ENCODE measurements at places on chromosomes 2 and 18.

DNA sequence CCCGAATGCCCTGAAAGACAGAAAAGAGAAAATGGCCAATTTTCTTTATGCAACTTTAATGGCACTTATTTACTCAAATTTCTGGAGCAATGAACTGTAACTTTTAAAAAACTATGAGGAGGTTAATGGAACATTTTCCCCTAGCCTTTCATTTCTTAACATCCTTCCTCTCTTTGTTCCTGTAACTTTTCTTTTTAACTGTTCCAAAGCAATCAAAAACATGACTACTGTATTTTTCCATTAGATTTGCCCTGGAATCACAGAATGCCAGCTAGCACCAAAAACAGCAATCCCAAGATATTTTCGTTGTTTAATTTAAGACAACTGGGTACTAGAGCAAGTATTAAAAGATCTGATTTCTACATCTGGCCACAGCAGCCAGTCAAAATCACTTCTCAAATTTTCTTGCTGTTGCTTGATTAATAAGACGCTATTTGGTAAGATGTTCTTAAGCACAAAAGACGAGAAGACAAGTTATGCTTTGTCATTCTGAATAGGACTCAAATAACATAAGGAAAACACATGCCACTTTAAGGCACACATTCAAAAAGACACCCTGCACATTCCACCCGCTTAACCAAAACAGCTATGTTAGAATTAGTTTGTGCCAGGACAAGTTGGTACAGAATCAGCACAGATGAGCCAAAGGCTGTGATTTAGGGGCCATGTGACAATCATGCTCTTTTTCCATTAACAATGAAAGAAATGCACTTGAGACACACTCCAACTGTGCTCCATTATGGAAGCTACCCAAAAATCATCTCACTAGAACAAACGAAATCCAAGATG is 3.6 kb downstream of the STARD7 start:
- DNase-seq: no peak
- H3K27me3 ChIP-seq: no peaks in the 10 kb centered on the region
- H3K27ac ChIP-seq: no peak overlapping the region
- peak overlapping the region; percentile 44 for H3K4me3 ChIP-seq
- peaks cover 25% of the 10 kb centered on the region for H3K36me3 ChIP-seq

DNA sequence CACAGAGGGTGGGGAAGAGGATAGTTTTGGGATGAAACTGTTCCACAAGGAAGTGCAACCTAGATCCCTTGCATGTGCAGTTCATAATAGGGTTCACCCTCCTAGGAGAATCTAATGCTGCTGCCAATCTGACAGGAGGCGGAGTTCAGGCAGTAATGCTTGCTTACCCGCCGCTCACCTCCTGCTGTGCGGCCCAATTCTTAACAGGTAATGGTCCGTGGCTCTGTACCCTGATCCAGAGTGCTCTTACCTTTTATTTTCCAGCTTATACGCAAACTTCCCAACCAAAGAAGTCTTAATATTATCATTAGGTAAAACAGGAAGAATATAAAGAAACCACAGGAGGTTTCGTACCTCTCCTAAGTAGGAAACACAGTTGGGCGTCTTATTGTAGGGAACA is 82.7 kb upstream of the CD302 start:
- H3K36me3 ChIP-seq: no peaks in the 10 kb centered on the region
- H3K27me3 ChIP-seq: no peaks in the 10 kb centered on the region
- H3K4me1 ChIP-seq: no peaks in the 10 kb centered on the region
- no peak overlapping the region for H3K4me3 ChIP-seq
- no peak for DNase-seq

- H3K27me3 ChIP-seq: no peaks in the 10 kb centered on the region
- H3K36me3 ChIP-seq: no peaks in the 10 kb centered on the region
- no peak for DNase-seq
Measured at GRCh38 chr18:28735731-28736130, 558.8 kb upstream of the CDH2 start.

DNA sequence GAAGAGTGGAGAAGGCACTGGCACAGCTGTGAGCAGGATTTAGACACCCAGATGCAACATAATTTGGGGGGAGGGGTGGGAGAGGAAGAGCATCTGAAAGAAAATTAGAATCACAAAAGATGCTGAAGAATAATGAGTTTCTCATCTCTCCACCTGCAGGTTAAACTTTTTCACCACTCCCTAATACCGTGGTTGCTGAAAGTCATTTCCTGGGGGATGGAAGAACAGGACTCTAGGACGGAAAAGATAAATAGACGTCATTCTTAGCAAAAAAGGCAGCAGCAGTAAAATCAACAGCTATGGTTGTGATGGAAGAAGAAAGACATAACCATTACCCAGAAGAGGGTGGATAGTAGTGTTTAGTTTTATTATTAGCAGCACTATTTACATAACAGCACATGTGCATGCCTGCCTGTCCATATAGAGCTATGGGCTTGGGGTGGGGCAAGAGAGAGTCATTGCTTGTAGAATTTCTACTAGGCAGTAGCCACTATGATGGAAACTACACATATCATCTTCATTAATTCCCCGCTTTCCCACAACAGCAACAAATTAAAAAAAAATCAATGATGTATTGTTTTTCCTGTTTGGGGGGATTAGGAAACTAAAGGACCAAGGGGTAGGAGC is 212.2 kb downstream of the TRIB2 start:
- H3K4me1 ChIP-seq: peaks cover 31% of the 10 kb centered on the region
- H3K4me3 ChIP-seq: no peak overlapping the region
- no peak overlapping the region for H3K27ac ChIP-seq
- no peaks in the 10 kb centered on the region for H3K36me3 ChIP-seq

- H3K4me3 ChIP-seq: peak overlapping the region; percentile 80
- H3K36me3 ChIP-seq: no peaks in the 10 kb centered on the region
- H3K4me1 ChIP-seq: peaks cover 30% of the 10 kb centered on the region
- H3K27me3 ChIP-seq: no peaks in the 10 kb centered on the region
- no peak overlapping the region for H3K27ac ChIP-seq
Measured at GRCh38 chr2:49973917-49974368, 819.6 kb upstream of the FSHR start.

GRCh38 chr2:84041506-84041905 is 417.6 kb downstream of the SUCLG1 start:
- H3K36me3 ChIP-seq: no peaks in the 10 kb centered on the region
- no peaks in the 10 kb centered on the region for H3K4me1 ChIP-seq
- peaks cover 6% of the 10 kb centered on the region for H3K27me3 ChIP-seq
- H3K4me3 ChIP-seq: no peak overlapping the region

- H3K4me3 ChIP-seq: peak overlapping the region; percentile 48
- H3K4me1 ChIP-seq: peaks cover 60% of the 10 kb centered on the region
- H3K27me3 ChIP-seq: peaks cover 2% of the 10 kb centered on the region
Measured at GRCh38 chr2:136281281-136282114, 163.5 kb upstream of the CXCR4 start.

- H3K4me1 ChIP-seq: no peaks in the 10 kb centered on the region
- no peak overlapping the region for H3K4me3 ChIP-seq
- DNase-seq: no peak
- H3K27me3 ChIP-seq: no peaks in the 10 kb centered on the region
Measured at GRCh38 chr2:220181165-220181564, 553.7 kb downstream of the SLC4A3 start.

GRCh38 chr2:227627769-227628168 is 10.5 kb downstream of the SCYGR4 start:
- no peak overlapping the region for H3K4me3 ChIP-seq
- H3K27me3 ChIP-seq: peaks cover 5% of the 10 kb centered on the region
- no peaks in the 10 kb centered on the region for H3K4me1 ChIP-seq
- no peak overlapping the region for H3K27ac ChIP-seq

DNA sequence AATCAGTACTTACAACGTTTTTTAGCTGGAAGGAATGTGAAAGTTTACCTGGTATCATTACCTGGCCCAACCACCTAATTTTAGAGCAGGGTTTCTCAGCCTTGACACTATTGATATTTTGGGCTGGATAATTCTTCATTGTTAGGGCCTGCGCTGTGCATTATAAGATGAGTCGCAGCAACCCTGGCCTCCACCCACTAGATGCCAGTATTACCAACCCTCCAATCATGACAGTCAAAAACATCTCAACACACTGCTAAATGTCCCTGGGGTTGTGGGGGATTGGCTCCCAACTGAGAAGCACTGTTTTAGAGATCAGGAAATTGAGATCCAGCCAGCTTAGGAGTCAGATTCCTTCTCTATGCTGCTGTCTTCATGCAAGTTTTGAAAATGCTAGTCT is 265.3 kb upstream of the TCF4 start:
- DNase-seq: no peak
- H3K4me3 ChIP-seq: no peak overlapping the region

DNA sequence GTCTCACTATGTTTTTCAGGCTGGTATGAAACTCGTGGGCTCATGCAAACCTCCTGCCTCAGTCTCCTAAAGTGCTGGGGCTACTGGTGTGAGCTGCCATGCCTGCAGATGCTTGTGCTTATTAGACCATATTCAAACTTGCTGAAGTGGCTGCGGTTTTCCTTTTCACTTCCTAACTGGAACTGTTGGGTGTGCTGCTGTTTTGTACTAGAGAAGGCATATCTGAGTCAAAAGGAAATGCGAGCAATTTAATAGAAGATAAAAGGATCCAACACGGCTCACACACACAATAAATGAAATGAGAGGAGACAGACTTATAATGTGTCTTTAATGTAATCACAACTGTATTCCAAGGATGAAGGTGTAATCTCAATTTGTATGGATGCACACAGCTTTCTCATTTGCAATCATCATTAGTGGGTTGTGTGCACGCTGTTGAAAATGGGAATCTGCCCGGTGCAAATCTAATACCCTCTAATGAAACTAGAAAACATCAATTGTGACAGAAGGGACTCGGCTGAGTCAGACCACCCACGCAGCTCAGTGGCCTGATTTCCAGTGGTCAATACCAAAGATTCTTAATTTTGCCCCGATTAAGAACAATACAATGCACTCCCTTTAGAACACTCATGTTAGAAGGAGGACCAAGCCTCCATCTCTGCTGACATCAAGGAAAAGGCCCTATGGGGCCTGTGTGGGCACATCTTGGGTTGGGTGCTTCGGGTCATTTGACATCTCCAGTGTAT is 532.7 kb downstream of the TDRD15 start:
- peaks cover 3% of the 10 kb centered on the region for H3K27me3 ChIP-seq
- no peak overlapping the region for H3K27ac ChIP-seq
- no peak for DNase-seq
- H3K36me3 ChIP-seq: no peaks in the 10 kb centered on the region

GRCh38 chr2:158202161-158202815 is 100.6 kb downstream of the UPP2 start:
- no peak overlapping the region for H3K27ac ChIP-seq
- no peaks in the 10 kb centered on the region for H3K4me1 ChIP-seq

GRCh38 chr18:10032331-10033015 is 118.7 kb downstream of the VAPA start:
- peaks cover 40% of the 10 kb centered on the region for H3K4me1 ChIP-seq
- H3K4me3 ChIP-seq: no peak overlapping the region
- DNase-seq: peak; percentile 39

DNA sequence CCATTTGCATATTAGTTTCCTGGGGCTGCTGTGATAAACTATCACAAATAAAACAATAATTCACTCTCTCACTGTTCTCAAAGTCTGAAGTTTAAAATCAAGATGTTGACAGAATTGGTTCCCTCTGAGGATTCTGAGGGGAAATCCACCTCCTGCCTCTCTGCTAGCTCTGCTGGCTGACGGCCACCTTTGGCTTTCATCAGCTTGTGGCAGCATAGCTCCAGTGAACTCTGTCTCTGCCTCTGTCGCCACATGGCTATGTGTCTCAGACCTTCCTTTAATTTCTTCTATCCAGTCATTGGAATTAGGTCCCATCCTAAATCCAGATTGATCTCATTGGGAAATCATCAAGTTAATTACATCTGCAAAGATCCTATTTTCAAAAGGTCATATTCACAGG is 38.9 kb upstream of the TRIM43 start:
- peaks cover 5% of the 10 kb centered on the region for H3K27me3 ChIP-seq
- no peaks in the 10 kb centered on the region for H3K4me1 ChIP-seq
- H3K4me3 ChIP-seq: no peak overlapping the region
- H3K36me3 ChIP-seq: no peaks in the 10 kb centered on the region

GRCh38 chr2:31247711-31248110 is 13.8 kb downstream of the EHD3 start:
- H3K4me3 ChIP-seq: no peak overlapping the region
- DNase-seq: no peak

DNA sequence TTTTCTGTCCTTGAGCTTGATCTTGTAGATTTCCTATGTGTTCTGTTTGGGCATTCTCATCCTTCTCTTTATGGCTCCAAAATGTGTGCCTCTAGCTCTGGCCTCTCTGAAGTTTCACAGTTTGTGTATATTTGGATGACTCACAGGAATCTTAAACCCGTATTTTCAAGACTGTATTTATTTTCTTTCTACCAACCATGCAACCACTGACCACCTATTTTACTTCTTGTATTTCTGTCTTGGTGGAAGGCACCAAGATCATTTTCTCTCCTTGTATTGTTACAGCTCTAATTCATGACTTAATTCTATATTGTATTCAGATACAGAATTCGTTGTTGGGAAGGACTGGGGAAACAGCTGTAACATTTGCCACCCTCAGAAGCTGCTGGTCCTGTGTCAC is 39.5 kb downstream of the ACSL3 start:
- H3K4me3 ChIP-seq: no peak overlapping the region
- H3K4me1 ChIP-seq: peaks cover 11% of the 10 kb centered on the region
- peaks cover 31% of the 10 kb centered on the region for H3K36me3 ChIP-seq
- H3K27ac ChIP-seq: peak overlapping the region; percentile 3
- H3K27me3 ChIP-seq: no peaks in the 10 kb centered on the region

DNA sequence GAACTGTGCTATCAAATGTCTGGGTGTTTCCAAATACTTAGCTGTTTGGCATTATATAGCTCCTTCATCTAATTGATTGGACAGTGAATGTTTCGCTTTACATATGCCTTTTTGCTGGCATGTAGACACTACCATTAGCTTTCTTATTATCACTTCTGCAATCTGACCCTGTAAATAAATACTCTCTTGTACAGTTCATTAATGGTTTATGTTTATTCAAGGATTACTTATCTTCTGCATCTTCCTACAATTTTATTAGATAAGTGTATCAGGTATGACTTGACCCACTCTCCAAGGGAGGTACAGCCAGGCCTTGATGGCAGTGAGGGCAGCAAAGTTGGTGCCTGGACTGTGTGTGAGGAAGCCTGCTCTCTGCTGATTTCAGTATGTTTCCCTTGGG is 614.1 kb upstream of the SETBP1 start:
- H3K4me1 ChIP-seq: no peaks in the 10 kb centered on the region
- DNase-seq: no peak
- no peaks in the 10 kb centered on the region for H3K36me3 ChIP-seq

- H3K27ac ChIP-seq: no peak overlapping the region
- H3K36me3 ChIP-seq: no peaks in the 10 kb centered on the region
- H3K4me3 ChIP-seq: no peak overlapping the region
- H3K27me3 ChIP-seq: peaks cover 5% of the 10 kb centered on the region
Measured at GRCh38 chr18:75088021-75088506, 120.9 kb downstream of the PTGR3 start.
